T-helper 1 cell (primary cell): ENCODE measurements at places on chromosomes 16 and 17.

- no peak for DNase-seq
Measured at GRCh38 chr16:74721716-74722115, 21.1 kb upstream of the MLKL start.

DNA sequence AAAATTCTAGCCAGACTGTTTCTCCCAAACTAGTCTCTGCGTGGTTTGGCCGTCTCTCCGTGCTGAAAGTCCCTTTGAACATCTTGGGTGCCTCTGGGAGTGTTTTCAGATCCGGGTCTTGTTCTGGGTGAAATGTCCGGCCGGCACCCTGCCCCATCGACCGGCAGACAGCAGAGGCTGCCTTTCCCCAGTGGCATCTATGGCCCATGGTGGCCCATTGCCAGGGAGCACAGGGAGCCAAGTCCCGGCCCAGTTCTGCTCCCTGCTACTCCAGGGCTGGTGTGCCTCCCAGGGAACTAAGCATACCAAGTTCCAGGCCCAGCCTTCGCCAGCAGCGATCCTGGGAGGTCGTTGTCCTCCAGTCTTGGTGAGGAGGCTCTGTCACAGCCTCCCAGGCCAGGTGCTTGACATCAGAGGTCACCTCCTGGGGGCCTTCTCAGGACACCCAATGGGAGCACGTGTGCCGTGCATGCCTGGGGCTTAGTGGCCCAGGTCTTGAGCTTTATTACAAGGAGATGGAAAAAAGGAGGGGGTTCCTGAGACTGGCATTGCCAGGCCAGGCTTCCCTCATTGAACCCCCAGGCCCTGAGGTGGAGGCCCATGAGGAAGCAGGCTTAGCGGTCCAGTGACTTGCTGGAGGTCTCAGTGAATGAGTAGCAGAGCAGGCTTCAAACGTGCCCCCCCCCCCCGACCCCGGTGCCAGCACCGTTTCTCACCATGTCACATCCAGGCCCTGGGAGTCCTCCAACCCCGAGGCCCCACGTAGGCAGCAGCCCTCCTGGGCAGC lies 54.0 kb downstream of the PGS1 start:
- no peak for DNase-seq

DNA sequence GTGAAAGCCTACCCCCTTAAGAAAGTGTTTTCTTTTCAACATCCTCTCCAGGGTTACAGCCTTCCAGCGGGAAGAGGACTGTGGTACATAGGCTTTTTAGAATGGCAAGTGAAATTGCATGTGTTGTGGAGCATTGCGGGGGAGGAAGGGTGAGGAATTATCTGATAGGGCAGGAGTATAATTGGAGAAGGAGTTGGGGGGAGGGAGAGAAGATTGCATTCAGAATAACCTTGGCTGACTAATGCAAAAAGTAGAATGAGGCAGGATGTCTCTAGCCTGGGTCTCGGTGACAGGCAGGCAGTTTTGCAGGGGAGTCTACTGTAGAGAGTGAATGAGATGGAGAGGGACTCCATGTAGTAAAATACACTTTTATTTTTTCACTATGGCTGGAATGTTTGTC lies 2.4 kb upstream of the CDH8 start:
- DNase-seq, result no peak

DNA sequence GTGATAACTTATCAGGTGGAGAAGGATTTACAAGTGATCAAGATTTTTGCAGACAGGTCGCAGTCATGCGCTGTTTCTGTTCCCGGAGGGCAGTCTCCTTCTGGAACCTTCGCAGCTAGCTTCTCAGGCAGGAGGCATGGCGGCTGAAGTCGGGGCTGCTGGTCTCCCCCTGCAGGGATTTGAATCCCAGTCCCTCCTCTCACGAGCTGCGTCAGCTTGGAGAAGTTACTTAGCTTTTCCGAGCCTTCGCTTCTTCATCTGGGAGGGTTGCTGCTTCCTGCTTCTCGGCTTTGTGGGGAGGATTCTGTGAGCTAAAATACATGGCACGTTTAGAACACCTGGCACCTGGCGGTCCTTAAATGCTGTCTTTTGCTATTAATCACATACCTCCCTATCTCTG lies 287.8 kb upstream of the FOXF1 start:
- DNase-seq, result no peak
